ENCODE measurements at places on chromosomes 2 and 18.
A peak's percentile ranks its signal among the peaks of the same experiment; 100 is the strongest.

- no peak for DNase-seq
These were observed 359.2 kb downstream of the GALR1 start for GRCh38 chr18:77608807-77609206.

DNA sequence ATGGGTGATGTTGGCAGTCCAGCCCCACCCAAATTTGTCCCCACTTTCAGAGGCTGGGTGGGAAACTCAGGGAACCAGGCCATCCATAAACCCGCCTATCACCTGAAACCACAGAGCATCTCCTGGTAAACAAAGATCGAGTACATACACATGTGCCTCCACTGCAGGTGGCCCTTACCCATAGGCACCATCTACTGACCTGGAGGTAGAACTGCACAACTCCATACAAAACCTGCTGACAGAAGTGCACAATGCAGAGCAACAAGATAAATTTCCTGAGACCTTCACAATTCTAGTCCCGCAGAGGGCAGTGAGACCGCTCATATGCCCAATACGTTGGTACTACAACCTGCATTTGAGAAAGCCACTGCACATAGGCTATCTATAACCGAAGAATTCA is 856.3 kb downstream of the SUCLG1 start:
- peak; percentile 12 for DNase-seq

DNA sequence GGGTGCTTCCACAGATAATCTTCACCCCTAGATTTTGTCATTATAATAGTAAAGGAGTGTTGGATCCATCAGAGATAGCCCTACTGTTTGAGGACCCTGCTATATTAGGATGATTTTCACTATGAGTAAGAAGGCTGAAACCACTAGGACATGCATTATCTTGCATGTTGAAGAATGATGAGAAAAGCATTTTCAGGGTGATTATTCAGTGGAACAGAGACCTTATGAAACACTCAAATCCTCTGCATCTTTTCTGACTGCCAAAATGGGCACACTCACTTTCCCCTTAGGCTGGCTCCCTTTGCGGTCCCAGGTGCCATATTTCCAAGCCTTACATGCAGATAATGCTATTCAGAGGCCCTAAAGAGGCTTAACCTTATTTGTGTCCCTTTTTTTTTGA is 296.9 kb downstream of the RND3 start:
- no peak for DNase-seq

DNA sequence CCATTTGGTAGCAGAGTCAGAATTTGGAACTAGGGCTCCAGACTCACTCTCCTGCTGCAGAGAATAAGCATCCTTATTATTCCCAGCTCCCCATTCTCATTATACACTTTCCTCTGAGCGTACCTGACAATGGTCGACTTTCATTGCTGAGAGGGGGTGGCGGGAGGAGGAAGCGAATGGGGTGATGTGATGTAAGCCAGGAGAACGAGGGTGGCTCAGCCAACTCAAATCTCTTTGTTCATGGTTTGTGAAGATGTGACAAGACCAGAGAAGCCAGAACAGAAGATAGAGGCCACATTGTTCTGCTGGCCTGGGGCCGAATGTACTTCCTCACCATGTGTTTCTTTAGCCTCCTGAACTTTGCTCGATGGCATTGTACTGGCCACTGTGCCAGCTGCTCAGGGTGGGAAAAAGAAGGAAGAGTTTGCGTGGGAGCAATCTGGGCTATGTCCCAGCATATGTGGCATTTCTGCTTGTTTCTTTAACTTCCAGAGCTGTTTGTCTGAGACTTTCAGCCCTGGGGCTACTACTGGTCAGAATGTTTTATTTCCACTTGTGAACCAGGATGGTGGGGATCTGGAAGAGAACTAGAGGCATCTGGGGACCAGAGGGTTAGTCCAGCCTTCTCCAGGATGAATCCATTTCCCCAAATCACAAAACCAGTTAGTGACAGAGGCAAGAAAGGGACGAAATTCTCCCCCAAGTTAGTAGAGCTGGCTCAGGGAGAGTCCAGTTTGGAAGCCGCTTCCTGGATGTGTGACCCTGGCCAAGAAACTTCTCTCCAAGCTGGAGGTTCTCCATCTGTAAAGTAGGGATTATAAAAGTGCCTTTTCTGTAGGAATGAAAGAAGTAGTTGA is 62.6 kb downstream of the MOGAT1 start:
- DNase-seq, result no peak

All from D341Med (cell line).